CD4-positive, CD25-positive, alpha-beta regulatory T cell (primary cell): ENCODE measurements at places on chromosomes 2 and 18. TPM values are rescaled to one million over a fixed set of nuclear protein-coding genes. Genes with fewer than 3 reads are reported as not detected.

DNA sequence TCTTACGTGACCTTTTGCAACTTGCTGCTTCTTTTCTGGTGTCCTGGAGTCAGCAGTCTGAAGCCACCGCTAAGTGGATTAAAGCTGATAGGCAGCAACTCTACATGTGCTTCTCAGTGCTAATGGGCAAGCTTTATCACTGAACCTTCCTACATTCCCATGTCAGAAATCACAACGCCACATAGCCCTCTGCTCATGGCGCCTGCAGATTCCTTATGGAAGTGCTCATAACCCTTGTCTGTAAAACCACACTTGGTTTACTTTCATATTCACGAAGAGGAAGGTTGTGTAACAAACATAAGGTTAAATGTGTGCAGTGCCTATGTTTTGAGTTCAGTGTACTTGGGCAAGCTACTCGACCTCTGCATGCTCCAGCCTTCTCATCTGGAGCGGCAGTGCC is 319.8 kb downstream of the FBXO15 start:
- H3K27me3 ChIP-seq, result no peaks in the 10 kb centered on the region
- DNase-seq, result no peak
- no peaks in the 10 kb centered on the region for H3K36me3 ChIP-seq
- H3K4me1 ChIP-seq, result no peaks in the 10 kb centered on the region
- no peak overlapping the region for H3K4me3 ChIP-seq

DNA sequence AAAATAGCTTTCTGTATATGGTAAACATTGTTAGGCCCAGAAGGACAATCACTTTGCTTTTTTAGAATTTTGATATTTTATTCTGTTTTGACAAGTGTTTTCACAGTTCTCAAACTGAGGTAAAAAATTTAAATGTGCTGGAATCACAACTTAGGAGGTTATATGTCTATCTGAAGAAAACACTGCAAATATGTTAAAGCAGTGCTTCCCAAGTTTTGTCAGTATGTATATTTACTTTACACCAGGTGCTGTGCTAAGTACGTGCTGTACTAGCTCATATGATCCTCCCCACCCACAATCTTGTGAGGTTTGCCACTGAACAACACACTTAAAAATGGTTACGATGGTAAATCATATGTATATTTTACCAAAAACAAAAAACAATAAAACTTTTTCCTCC is 124.2 kb downstream of the CABYR start:
- H3K4me1 ChIP-seq, result no peaks in the 10 kb centered on the region
- H3K27ac ChIP-seq, result no peak overlapping the region
- H3K4me3 ChIP-seq, result no peak overlapping the region
- peaks cover 6% of the 10 kb centered on the region for H3K27me3 ChIP-seq
- no peaks in the 10 kb centered on the region for H3K36me3 ChIP-seq

GRCh38 chr2:110115291-110116032 is at the start of gene MALL:
TSS of gene MALL (minus strand) at chr2:110115822. CDS start at chr2:110115792, 30 bp downstream.
- H3K27ac ChIP-seq, result no peak within 1 kb of the TSS
- H3K27me3 ChIP-seq, result peaks cover 6% of the 10 kb centered on the region
- no peaks in the 10 kb centered on the region for H3K4me1 ChIP-seq

GULP1 gene
- total RNA-seq, result not detected

- H3K27me3 ChIP-seq, result peaks cover under 1% of the 10 kb centered on the region
- no peak overlapping the region for H3K27ac ChIP-seq
Observed at GRCh38 chr2:240166191-240166590, 25.7 kb upstream of the OTOS start.

DNA sequence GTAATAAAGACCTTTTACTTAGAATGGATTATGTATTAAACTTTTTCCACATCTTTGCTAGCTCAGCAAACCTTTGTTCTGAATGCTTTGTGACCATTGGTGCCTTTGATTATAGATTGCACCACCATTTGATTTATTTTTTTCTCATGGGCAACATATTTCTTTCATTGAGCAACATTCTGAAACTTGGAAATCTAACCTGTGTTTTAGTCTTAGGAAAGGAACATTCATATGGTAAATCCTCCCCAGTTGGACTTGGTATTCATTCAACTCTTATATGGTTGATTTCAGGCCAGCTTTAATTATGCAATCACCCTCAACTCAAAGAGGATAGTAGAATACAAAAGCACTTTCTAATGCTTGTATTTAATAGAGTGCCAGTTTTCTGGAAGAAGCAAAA is 1077.9 kb upstream of the ZEB2 start:
- no peaks in the 10 kb centered on the region for H3K4me1 ChIP-seq
- no peak overlapping the region for H3K4me3 ChIP-seq
- H3K36me3 ChIP-seq, result no peaks in the 10 kb centered on the region
- no peaks in the 10 kb centered on the region for H3K27me3 ChIP-seq
- H3K27ac ChIP-seq, result no peak overlapping the region

DNA sequence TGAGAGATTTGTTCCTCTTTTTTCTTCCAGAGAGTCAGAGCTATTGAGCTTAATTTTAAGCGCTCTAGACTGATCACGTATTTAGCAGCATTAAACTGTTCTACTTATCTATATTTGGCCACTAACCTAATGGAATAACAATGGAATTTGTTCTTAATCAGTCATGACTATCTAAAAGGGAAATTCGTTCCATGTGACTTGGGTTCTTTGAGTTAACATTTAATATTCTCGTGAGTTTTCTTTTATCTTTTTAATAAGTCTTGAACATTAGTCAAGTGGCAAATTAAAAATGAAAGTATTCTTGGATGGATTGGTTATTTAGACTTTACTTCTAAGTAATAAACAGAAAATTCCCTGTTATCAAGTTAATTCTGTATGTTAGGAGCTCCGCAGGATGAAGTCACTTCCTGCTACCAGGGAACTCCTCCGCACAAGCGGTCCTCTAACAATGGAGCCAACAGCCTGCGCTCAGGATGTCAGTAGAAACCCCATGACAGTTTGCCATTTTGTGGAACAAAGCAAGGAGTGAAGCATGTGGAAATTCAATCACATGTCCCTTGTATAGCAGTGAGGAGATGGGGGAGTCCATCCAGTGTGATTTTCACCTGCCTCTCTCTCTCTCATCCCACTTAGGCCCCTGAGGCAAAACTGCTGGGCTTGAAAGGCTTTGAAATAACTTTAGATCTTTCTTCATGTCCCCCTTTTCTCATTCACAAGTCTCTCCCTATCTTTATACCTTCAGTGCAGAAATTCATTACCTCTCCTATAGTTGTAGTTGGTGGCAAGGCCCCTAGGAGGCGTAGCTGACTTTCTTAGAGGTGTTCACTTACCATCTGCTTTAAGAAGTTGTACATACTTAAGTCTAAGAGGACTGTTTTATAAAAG is 138.1 kb downstream of the WDR7 start:
- no peaks in the 10 kb centered on the region for H3K4me1 ChIP-seq
- DNase-seq, result peak; percentile 49
- H3K4me3 ChIP-seq, result no peak overlapping the region
- no peak overlapping the region for H3K27ac ChIP-seq
- H3K36me3 ChIP-seq, result peaks cover 23% of the 10 kb centered on the region
- no peaks in the 10 kb centered on the region for H3K27me3 ChIP-seq

EVX2 gene
- total RNA-seq, result not detected

DNA sequence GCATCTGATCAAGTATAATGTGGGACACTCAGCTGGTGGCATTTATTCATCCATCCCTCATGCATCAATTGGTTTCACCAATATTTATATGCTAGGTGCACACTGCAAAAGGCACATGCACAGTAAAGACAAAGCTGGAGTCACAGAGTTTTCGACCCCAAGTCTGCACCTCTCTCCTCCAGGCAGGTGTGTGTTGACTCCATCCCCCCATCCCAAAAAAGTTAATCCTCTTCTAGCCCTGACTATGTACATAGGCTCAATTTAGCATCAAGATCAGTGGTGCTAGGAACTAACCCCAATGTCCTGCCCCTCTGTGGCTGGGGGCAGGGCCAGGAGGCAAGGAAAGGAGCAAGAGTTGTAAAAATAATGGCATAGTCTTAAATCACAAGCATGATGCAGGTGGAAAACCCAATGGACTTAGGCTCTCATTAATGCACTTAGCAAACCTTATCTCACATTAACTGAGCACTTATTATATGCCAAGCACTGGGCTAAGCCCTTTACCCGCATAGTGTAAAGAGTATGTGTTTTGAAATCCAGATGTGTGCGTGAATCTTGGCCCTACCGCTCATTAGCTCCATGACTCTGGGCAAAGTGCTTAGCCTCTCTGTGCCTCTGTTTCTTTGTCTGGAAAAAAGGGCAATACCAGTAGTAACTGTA is 3.1 kb downstream of the EVA1A start:
- no peak overlapping the region for H3K4me3 ChIP-seq
- no peaks in the 10 kb centered on the region for H3K36me3 ChIP-seq

DNA sequence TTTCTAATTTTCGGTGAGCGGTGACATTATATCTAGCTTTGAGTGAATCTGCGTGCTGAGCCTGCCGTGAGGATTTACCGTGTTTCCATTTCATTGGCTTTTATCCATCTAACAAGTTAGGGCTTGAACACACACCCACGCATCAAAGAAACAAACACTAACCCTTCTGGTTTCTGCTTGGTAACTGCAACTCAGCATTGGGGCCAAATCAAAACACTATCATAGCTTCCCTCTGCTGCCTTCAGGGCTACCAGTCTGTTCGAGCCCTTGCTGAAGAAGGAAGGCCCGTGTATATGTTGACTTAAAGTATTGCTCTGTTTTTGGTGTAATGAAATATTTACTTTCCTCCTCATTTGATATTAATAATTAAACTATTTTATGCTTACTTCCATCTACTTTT is 227.2 kb downstream of the PHLPP1 start:
- no peaks in the 10 kb centered on the region for H3K4me1 ChIP-seq

FAM110C gene
- total RNA-seq, result 4.9 TPM

DNA sequence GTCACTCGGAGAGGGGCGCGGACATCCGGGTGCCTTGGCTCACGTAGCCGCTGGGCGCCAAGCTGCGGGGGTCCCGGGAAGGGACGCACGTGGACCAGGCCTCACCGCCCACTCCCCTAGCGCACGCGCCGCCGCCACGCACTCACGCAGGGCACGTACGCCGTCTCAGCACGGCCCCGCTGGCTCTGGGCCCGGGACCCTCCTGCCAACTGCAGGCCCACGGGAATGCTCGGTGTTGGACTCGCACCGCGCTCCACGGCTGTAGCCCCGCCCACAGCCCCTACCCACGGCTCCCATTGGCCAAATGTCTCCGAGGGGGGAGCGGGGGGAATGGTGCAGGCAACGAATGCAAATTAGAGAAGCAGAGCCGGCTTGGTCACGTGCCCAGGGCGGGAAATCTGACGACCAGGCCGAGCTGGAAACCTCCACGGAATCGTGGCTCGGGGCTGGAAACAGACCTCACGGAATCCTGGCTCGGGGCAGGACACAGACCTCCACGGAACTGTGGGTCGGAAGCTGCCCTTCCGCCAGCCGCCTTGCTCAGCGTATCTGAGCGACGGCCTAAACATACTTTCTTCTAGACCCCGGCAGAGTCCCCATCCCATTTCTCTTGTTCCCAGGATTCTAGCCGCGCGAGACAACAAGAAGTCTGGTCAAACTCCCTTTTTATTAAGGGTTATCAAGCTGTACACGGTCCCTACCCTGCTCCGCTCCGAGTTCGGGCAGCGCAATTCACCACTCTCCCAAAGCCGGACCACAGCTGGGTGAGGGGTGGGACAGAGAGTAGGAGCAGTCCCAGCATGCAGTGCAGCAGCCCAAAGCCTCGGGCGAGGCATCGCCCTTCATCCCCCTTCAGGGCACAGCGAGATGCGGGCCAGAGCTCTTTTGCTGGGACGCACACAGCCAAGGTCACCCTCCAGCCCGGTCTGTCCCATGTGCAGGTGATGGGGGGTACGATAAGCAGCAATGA is at the start of gene ABCB6:
ABCB6 (minus strand) TSS at position 227 of the 970 bp plus-strand sequence. CDS start 285 bp downstream, outside the sequence.
- DNase-seq, result peak; percentile 93
- peaks cover 23% of the 10 kb centered on the region for H3K4me1 ChIP-seq
- H3K27ac ChIP-seq, result peak within 1 kb of the TSS; percentile 50
- H3K4me3 ChIP-seq, result peak within 1 kb of the TSS; percentile 66
- peaks cover 32% of the 10 kb centered on the region for H3K36me3 ChIP-seq

DNA sequence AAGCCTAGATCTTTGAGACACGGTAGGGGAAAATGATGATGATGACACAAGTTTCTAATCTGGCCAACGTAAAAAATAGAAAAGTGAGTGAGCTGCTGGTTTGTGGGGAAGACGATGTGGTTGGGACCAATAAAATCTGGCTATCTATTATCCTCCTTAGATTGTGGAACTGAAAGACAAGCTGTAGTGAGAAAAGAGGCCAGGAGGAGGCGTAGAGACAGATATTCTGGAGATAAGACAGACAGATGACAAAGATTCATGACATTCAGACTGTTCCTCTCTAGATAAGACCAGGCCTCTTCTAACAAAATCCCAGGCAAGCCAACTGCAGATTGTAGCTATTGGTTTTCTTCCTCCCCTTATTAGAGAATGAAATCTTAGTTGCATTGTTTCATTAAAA is 376.3 kb upstream of the UBE2E3 start:
- no peak for DNase-seq
- H3K4me1 ChIP-seq, result no peaks in the 10 kb centered on the region
- H3K36me3 ChIP-seq, result no peaks in the 10 kb centered on the region
- H3K27me3 ChIP-seq, result no peaks in the 10 kb centered on the region
- H3K27ac ChIP-seq, result no peak overlapping the region
- H3K4me3 ChIP-seq, result no peak overlapping the region

DNA sequence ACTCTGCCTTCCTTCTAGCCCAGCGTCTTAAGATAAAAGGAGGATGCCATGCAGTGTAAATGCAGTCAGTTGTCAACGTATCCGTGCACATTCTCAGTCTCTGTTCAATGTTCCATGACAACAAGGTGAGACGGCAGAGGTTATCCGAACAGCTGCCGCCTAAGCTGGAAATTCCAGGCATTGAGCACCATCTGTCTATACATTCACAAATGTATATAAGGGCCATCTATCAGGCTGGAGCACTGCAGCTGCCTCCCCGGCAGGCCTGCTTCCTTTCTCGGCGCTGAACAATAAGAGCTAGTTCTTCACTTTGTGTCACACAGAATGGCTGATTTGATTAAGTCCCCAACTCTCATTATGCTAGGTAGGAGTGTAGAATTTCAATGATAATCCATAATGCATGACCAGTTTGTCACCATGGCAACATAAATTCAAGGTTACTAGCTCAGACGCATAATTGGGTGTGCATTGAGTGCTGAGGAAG is 282.2 kb upstream of the SOX11 start:
- H3K27ac ChIP-seq, result no peak overlapping the region
- DNase-seq, result no peak
- no peaks in the 10 kb centered on the region for H3K27me3 ChIP-seq
- no peak overlapping the region for H3K4me3 ChIP-seq
- no peaks in the 10 kb centered on the region for H3K36me3 ChIP-seq

DNA sequence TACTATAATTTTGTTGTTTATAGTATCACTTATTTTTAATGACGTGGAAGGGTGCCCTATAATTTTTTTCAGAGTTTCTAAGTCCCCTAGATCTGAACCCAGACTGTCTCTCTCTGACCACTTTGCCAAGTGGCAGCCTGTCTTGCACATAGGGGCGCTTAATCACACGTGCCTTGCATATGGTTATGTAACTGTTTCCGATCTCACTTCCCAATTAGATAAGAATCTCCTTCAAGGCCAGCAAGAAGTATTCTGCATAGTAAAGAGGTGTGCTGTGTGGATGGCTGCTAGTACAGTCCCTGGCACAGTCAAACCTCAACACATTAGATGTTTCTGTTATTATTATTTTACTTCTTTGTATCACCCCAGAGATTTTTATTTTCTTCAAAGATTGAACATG is 197.8 kb upstream of the SIX2 start:
- DNase-seq, result no peak
- H3K36me3 ChIP-seq, result no peaks in the 10 kb centered on the region
- H3K27me3 ChIP-seq, result no peaks in the 10 kb centered on the region
- H3K27ac ChIP-seq, result no peak overlapping the region
- H3K4me3 ChIP-seq, result no peak overlapping the region

- H3K27me3 ChIP-seq, result no peaks in the 10 kb centered on the region
- no peaks in the 10 kb centered on the region for H3K4me1 ChIP-seq
- H3K36me3 ChIP-seq, result no peaks in the 10 kb centered on the region
- H3K4me3 ChIP-seq, result no peak overlapping the region
- no peak overlapping the region for H3K27ac ChIP-seq
Observed at GRCh38 chr18:61690418-61691138, 202.2 kb downstream of the RNF152 start.
